ENCODE measurements at places on chromosomes 6 and 20. TPM values are rescaled to one million over a fixed set of nuclear protein-coding genes. Genes with fewer than 3 reads are reported as not detected.

The GHRH gene
- not detected for total RNA-seq

The MMP24 gene
- not detected for total RNA-seq

The MUC21 gene
- not detected for total RNA-seq

The SMOC2 gene
- not detected for total RNA-seq

The WFDC5 gene
- total RNA-seq, result 0.23 TPM

The MLN gene
- not detected for total RNA-seq

The TJAP1 gene
- total RNA-seq, result 37.2 TPM

The SEL1L2 gene
- total RNA-seq, result not detected
